HCT116 (cell line): ENCODE measurements at places on chromosomes 7 and 10.

- H3K4me1 ChIP-seq: no peaks in the 10 kb centered on the region
- H3K27ac ChIP-seq: no peak overlapping the region
Observed at GRCh38 chr7:80581486-80582260, 56.8 kb upstream of the CD36 start.

DNA sequence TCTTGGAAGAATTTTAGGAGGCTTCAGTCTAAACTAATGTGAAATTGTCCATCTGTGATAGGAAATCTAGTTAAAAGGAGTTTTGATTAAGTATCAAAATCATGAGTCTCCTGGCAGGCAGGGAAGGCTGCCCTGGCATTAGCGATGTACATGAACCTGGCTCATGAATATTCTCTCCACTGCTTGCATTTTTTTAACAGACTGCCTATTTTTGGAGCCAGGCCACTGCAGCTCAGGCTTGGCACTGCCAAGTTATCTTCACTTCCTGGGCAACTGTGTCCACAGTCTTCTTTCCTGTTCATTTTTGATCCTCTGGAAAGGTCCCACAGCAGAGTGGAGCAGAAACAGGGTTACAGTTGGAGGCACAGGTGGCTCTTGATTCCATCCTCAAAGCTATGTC lies 7.0 kb downstream of the GPR26 start:
- DNase-seq: no peak
- no peaks in the 10 kb centered on the region for H3K4me1 ChIP-seq
- H3K4me3 ChIP-seq: no peak overlapping the region

GRCh38 chr7:132394283-132395198 lies 181.7 kb downstream of the PLXNA4 start:
- H3K27me3 ChIP-seq: peaks cover 38% of the 10 kb centered on the region
- no peak overlapping the region for H3K27ac ChIP-seq
- H3K36me3 ChIP-seq: no peaks in the 10 kb centered on the region
- no peak overlapping the region for H3K4me3 ChIP-seq
- H3K4me1 ChIP-seq: no peaks in the 10 kb centered on the region

DNA sequence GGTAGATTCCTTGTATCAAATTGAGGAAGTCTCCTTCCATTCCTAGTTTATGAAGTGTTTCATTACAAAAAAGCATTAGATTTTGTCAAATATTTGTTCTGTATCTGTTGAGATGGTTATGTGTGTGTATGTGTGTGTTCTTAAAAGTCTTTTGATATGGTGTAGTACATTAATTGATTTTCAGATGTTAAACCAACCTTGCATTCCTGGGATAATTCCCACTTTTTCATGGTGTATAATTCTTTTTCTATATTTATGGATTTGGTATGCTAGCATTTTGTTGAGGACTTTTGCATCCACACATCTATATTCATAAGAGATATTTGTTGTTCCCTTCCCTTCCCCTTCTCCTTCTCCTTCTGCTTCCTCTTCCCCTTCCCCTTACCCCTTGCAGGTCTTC lies 8.9 kb upstream of the GIMAP8 start:
- no peak overlapping the region for H3K4me3 ChIP-seq
- no peaks in the 10 kb centered on the region for H3K4me1 ChIP-seq
- H3K27ac ChIP-seq: no peak overlapping the region
- no peak for DNase-seq
- H3K27me3 ChIP-seq: no peaks in the 10 kb centered on the region; the same call in 1 of the 2 replicates

DNA sequence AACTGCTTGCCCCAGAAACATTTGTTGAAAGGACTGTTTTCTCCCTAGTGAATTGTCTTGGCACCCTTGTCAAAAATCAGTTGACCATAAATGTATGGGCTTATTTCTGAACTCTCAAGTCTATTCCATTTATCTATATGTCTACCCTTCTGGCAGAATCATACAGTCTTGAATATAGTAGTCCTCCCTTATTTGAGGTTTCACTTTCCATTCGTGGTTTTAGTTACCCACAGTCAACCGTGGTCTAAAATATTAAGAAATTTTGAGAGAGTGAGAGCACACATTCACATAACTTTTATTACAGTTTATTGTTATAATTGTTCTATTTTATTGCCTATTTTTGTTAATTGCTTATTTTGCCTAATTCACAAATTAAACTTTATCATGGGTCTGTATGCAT lies 17.4 kb upstream of the CEP41 start:
- H3K4me1 ChIP-seq: peaks cover 6% of the 10 kb centered on the region; the same call in 1 of the 2 replicates
- no peaks in the 10 kb centered on the region for H3K27me3 ChIP-seq
- DNase-seq: no peak
- no peaks in the 10 kb centered on the region for H3K36me3 ChIP-seq
- H3K27ac ChIP-seq: no peak overlapping the region
- H3K4me3 ChIP-seq: no peak overlapping the region
